ENCODE measurements at places on chromosomes 1 and 21.

GRCh38 chr1:161159087-161159912 lies at the start of gene USP21:
Gene USP21, plus strand, starts transcription at chr1:161159500. Its CDS starts 1,141 bp downstream, at chr1:161160641.
- DNase-seq = peak; percentile 97

GRCh38 chr1:183553331-183553730 lies 36.9 kb downstream of the NCF2 start:
- no peak for DNase-seq

DNA sequence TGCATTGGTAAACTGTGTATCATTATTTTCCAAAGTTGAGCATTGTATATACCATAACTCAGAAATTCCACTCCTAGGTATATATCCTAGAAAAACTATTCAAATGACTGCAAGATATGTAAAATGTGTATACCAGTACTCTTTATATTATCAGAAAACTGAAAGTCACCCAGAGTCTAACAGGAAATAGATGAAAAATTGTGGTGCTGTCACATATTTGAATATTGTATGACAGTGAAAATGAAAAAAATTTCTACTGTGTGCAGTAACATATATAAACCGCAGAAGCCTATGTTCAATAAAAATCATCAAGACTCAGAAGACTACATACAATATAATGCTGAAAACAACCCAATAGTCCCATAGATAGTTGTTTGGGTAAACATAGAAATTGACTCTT lies 74.4 kb upstream of the LYPLAL1 start:
- DNase-seq = no peak

DNA sequence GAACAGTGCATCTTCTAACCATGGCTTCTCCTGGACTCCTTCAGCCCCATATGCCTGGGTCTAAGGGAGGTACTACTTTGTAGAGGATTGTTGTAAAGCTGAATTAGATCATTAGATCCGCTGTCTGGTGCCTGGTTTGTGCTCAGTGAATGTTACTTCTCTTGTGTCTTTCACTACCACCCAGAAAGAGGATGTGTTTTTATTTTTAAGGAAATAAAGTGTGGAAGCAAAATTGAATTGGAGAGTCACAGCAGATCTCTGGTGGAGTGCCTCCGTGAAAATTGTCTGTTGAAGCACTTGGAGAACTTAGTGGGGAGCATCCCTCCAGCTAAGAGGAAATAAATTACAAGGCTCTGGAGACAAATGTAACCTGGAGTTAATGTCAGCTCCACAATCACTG lies 101.8 kb upstream of the ARTN start:
- peak; percentile 24 for DNase-seq

GRCh38 chr1:85174503-85174902 lies 26.3 kb downstream of the SYDE2 start:
- no peak for DNase-seq

DNA sequence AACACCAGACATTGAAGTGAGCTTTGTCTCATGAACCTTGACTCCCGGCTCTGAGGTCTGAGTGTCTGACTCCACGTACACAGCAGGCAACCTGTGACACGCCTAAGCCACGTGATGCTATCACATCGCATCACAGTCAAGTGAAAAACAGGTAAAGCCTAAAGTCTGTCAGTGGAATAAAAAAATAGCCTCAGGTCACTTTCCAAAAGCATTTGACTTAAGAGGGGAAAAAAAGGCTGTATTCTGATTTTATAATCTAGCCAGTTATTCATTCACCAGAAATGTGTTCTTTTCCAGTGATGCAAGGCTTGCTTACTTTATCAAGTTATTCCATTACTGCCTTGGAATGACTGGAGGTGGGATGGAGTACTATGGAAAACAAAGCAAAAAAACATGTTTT lies 163.2 kb upstream of the HMCN1 start:
- no peak for DNase-seq

GRCh38 chr1:57637155-57637554 lies 213.3 kb upstream of the DAB1 start:
- no peak for DNase-seq

DNA sequence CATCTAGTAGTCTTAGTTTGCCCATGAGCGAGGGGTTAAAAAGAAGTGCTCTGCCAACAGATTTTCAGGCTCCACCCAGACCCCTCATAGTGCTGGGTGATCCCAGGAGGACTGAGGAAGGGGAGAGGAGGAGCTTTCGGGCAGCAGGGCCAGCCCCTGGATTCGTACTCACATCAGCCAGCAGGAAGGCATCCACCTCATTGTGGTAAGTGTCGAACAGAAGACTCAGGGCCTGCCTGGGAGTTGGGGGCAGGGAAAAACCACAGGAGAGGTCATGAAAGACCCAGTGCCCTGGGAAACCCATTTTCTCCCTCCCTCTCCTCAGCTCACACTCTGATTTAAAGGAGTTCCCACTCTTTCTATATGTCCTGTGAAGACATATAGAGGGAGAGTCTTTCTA lies 34.9 kb downstream of the PIK3C2B start:
- no peak for DNase-seq

GRCh38 chr21:42437786-42438185 lies 34.1 kb downstream of the UBASH3A start:
- DNase-seq = no peak

DNA sequence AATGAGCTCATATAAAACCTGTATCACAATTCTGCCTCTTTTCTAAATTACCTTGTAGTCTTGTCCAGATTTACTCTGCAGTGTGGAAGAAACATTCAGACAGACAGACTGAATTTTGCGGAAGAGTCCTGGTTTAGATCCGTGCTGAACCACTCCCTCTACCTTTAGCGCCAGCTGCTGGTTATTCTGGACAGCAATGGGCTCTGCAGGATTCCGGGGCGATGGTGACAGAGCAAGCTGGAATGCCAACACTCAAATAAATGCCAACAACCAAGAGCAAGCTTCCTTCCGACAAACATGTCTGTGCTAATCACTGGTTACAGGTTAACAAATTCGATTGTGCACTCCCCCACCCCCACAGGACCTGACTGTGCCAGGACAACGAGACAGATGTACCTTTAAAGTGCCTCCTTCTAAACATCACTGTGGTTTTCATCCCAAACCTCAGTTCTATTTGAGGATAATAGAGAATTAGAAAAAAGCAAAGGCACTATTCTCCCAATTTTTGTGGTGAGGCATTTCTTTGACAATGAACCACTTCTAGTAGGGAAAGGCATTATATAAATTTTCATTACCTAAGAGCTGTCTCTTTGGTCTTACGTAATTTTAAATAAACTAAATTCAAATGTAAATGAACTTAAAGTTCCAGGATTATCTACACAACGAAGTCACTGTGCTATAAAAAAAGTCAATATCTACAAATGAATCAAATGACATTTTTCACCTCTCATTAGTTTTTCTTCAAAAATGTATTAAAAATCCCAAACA lies 90.4 kb downstream of the INTS7 start:
- DNase-seq = no peak

DNA sequence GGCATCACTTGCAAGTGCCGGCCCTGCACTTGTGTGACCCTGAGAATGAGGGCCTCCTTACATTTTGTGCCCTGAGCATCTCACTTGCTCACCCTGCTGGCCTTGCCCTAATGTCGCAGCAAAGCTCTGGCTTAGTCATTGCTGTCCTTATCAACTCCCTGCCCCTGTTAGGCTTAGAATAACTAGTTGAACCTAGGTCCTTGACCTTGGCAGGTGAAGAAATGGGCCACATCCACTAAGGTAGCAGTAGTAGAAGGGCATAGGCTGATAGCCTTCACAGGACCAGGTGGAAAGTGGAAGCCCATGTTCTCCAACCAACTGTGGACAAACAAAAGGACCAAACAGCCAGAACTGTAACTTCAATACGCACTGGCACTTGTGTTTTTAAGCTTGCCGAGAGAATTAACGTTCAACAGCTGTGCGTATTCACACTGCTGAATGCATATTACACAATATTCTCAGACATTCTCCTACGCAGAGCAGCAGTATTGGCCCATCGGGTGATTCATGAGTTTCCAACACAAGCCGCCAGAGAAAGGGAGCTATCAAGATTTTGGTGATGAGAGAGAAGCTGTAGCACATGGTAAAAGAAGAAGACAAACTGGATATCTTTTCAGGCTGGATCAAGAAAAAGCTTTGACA lies 27.7 kb upstream of the PTGFRN start:
- no peak for DNase-seq

DNA sequence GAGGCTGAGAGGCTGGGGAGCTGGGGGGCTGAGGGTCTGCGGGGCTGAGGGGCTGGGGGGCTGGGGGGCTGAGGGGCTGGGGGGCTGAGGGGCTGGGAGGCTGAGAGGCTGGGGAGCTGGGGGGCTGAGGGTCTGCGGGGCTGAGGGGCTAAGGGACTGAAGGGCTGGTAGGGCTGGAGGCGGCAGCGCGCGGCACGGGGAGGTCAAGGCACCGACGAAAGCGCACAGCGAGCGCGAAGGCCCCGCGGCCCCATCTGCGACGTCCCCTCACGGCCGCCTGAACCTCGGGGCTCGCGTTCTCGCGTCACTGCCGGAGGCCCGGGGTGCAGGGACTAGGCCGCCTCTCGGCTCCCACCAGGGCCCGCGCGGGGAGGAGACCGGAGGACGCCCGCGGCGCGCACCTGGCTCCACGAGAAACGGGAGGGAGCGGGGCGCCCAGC lies 356 bp downstream of the INTS11 start:
- DNase-seq = no peak

DNA sequence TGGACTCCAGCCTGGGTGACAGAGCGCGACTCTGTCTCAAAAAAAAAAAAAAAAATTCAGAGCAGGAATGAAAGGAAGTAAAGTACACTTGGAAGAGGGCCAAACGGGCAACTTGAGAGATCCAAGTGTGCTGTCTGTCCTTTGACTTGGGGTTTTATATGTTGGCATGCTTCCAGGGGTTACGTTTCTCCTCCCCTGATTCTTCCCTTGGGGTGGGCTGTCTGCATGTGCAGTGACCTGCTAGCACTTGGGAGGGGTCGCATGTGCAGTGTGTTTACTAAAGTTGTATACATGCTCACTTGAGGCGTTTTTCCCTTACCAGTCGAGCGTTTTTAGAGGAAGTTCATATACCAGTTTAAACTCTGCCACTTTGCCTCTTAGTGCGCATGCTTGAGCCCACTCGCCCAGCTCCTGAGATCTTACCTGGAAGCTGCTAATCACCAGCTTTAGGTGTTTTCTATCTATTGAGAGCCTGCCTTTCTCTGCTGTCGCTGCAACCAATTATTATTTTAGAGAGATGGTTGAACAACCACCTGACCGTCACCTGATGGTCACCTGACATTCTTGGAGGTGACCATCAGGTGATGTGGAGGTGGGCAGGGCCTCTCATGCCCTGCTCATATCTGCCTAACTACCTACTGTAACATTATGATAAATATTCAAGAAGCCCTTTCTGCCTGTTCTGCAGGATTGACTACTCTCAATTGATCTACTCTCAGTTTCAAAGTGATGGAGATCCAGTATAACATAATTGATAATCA lies 140.1 kb downstream of the MACF1 start:
- DNase-seq = no peak

GRCh38 chr1:37947364-37947763 lies 511 bp upstream of the INPP5B start:
- DNase-seq = no peak

DNA sequence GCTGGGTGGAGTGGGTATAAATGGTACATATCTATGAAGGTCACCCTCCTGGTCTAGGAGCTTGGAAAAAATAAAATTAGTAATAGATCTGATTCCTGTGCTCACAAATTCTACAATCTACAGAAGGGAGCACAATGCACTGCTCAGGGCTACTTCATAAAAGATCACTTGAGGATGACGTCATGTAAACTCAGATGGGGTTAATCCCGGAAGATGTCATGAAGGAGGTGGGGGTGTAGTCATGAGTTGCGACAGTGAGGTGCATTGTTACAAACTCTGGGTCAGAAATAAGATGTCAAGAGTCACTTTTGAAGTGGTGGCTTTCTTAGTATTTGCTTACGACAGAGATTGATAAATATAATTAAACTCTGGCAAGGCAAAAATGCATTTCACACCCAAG lies 68.2 kb downstream of the LHX9 start:
- DNase-seq = no peak

GRCh38 chr1:40001456-40001855 lies 39.1 kb upstream of the CAP1 start:
- no peak for DNase-seq

DNA sequence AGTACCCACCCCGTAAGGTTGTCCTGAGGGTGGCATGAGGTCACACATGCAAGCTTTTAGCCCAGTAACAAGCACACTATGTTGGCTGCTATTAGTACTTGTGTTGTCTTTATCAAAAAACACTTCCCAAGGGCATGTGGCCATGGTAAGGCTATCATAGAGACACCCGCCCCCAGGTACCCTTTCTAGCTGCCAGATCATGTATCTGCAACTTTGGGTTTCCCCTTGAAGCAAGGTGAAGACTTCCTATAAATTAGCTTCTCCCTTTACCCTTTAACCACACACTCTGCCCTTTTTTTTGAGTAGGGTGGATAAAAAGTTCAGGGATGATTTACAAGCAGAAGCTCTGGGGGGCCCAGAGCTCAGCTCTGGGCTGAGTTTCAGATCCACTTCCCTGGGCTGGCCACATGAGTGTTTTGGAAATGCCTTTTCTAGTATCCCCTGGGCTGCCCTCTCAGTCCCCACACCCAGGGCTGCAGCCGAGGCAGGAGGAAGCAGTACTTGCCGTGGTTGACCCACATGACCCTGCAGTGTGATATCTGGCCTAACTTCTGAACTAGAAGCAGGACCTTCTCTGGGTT lies 2.0 kb downstream of the ZDHHC18 start:
- no peak for DNase-seq

GRCh38 chr1:243706563-243706962 lies 143.5 kb downstream of the AKT3 start:
- DNase-seq = peak; percentile 32

DNA sequence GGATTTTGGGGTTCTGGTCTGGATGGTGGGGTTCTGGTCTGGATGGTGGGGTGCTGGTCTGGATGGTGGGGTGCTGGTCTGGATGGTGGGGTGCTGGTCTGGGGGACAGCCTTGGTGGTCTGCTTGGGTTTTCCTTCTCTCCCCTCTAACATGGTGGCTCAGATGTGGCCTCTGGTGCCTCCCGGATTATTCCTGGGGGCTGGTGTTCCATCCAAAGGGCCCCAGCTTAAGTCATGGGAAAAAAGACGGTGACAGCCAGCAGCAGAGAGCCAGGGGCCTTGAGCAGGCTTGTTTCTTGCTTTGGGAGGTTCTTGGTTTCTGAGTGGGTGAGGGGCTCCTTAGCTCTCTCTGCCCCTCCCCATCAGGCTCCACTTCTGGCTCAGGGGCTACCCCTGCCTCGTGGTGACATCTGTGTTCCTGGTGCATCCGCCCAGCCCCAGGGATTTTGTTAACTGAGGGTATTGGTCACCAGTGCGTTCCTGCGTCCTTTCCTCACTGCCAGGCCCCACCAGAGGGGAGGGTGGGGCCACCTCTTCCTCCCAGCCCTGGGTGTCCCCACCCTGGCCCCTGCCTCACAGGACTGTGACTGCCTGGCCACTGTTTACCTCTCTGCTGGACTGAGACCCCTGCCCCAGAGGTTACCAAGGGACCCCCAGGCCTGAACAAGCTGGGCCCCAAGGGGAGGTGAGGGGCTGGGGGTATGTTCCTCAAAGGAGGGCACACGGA lies 43.2 kb upstream of the ACTRT2 start:
- no peak for DNase-seq
